ENCODE measurements at places on chromosomes 3 and 15.

- no peak for DNase-seq
Measured at GRCh38 chr15:51982770-51983103, 11.2 kb upstream of the LEO1 start.

GRCh38 chr3:184426691-184427141 lies 46.9 kb downstream of the CHRD start:
- no peak for DNase-seq

DNA sequence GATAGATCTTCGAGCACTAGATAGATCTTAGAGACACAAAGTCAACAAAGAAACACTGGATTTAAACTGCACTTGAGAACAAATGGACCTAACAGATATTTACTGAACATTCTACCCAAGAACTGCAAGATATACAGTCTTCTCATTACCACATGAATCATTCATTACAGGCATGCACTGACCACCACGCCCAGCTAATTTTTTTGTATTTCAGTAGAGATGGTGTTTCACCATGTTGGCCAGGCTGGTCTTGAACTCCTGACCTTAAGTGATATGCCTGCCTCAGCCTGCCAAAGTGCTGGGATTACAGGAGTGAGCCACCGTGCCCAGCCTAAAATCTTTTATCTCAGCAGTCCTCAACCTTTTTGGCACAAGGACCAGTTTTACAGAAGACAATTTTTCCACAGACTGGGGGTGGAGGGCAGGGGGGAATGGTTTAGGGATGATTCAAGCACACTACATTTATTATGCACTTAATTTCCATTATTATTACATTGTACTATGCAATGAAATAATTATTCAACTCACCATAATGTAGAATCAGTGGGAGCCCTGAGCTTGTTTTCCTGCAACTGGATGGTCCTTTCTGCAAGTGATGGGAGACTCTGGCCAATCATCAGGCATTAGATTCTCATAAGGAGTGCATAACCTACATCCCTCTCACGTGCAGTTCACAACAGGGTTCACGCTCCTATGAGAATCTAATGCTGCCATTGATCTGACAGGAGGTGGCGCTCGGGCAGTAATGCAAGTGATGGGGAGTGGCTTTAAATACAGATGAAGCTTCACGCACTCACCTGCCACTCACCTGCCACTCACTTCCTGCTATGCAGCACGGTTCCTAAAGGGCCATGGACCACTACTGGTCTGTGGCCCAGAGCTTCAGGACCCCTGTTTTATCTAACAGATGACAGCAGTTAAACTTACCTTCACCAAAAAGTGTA lies 21.7 kb downstream of the CSNK1G1 start:
- no peak for DNase-seq

DNA sequence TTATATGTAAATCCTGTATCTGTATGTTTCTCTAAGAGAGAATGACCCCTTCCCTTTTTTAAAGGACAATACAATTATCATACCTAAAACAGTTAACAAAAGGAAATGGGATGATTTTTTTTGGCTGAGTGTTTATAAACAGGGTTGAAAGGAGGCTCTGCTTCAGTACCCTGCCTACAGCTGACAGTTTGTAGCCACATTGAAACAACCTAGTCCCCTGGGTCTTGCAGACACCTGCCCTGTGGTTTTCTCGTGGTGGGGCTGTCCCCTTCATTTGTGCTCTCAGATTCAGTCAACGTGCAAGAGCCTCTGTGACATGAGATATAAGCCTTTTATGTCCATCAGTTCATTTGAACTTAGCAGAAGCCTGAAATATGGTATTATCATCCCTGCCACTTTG lies 2.3 kb upstream of the HMCES start:
- peak; percentile 20 for DNase-seq

DNA sequence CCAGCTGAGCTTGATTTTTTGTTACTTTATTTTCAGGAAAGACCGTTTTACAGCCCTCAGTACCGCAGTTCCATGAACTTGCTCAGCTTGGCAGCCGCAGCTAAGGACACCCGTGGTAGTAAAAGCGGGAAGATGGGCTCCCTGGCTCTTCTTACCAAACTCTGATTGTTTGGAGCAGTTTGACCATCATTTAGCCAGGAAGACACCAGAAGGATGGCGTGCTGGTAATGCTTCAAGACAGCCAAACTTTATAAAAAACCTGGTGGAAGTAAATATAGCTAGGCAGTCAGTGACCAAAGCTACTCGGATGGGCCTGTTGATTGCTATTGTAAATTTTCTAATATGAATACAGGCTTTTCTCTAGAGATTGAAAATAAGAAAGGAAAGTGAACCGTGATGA lies 28.9 kb downstream of the POLR2M start:
- no peak for DNase-seq

DNA sequence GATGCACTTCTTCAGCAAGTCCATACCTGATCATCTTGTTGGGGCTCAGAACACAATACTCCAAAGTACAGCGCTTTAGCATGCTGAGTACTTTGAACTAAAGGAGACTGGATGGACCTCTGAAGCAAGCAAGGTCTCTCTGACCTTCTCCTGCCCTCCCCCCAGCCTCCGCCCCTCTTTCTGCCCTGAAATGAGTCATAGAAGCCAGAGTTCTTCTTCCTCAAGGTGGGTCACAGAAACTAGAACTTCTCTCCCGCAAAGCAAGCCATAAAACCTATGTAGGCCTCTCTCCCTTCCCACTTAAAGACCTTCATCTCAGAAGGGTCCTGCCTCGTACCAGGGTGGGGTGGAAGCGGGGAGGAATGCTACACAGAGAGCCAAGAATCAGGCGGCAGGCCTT lies 230.5 kb upstream of the PROK2 start:
- DNase-seq, result no peak

DNA sequence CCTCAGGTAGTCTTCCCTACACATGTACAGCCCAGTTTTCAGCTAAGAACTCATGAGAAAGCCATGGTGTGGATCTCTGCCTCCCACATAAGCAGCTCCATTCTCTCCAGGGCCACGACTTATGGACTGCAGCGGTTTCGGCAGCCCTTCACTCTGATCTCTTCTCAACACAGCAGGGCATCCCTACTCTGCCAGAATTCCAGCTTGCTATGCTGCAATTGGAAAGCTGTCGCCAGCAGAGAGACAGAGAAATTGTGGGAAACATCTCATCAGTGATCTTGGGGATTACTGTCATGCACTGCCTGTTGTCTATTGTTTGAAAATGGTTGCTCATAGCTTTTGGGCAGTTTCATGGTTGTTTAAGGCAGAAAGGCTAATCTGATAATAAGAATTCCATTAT lies 11.9 kb upstream of the BLM start:
- no peak for DNase-seq

GRCh38 chr3:172397716-172398405 lies 50.4 kb downstream of the GHSR start:
- no peak for DNase-seq

GRCh38 chr15:90240856-90241255 lies 6.8 kb downstream of the GDPGP1 start:
- DNase-seq, result no peak

GRCh38 chr3:183178833-183179549 lies 16.5 kb upstream of the LAMP3 start:
- DNase-seq, result peak; percentile 32

DNA sequence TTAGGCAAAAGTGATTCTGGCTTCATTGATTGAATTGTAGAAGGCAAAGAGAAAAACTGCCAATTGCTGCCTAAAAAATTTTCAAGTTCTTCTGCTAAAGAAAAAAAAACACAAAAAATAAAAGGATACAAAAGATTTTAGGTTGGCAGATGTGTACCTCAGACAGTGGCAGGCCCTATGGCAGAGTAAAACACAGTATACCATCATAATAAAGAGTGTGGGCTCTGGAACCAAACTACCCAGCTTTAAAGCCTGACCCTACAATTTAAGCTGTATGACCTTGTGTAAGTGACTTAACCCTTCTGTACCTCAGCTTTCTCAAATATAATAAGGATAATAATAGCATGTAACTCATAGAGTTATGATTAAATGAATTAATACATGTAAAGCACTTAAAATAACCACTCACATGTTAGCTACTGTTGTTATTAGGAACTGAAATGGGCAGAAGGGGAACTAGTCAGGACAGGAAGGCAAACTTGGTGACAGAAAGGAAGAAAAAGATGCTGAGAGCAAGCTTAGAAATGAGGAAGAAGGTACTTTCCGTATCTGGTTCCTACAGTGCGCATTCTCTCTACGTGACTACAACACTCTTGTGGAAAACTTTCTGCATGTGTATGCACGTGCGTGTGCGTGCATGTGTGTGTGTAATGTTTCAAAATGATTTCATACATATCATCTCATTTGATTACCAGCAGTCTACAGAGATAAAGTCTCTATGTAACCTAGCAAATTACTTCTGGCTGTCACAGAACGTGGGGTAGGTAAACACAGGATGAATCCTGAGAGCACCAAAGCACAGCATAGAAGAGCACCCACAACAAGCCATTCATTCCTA lies 13.6 kb upstream of the GATM start:
- DNase-seq, result no peak

GRCh38 chr3:129974833-129975704 lies 549 bp downstream of the TRH start:
- DNase-seq, result no peak

DNA sequence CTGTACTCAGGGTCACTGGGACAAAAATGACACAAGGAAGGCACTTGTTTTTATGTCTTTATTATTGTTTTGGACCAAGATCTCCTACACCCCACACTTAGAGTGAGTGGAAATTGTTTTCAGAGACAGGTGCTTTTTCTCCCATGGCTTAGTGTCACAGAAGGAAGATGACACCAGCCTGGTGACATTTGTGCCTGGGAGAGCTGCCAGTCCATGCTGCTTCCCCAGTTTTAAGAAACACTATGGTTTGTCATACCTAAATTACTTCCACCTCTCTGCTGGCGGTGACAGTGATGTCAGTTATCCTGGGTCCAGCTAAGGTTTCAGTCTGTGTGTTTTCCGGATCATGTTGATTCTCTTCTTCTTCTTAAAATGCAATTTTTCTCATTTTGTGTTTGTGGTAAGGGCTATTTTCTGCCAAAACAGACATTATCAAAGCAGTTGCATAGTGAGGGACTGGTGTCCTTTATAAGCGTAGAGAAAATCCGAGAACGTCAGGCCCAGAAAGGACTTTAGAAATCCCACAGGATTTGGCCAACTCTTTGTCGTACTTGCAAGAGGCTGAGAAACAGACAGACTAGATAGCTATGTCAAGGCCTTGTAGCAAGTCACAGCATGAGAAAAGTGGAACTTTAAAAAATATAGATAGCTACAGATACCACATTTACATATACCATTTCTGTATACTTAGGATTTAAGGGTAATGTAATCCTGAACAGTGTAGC lies 149.5 kb downstream of the TP63 start:
- no peak for DNase-seq

- DNase-seq, result no peak
Measured at GRCh38 chr15:51223771-51224229, 114.6 kb downstream of the CYP19A1 start.

GRCh38 chr3:173191611-173192010 lies 50.6 kb upstream of the SPATA16 start:
- no peak for DNase-seq

DNA sequence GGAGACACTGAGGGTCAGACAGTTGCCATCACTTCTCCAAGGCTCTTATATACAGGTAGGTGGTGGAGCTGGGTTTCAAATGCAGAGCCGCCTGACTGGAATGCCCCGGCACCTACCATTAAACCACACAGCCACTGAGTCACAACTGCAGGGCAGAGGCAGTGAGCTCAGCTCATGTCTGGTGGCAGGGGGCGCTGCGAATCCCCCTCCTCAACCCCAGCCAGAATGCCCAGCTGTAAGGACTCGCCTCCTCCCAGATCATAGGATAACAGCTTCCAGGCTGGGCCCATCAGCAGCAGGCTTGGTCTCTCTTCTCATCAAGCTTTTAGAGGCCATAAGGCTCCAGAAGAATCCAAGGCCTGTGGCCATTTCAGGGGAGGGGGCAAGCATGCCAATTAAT lies 26.4 kb downstream of the ADCY5 start:
- DNase-seq, result no peak

- DNase-seq, result no peak
Measured at GRCh38 chr3:138456961-138457862, 22.8 kb downstream of the ESYT3 start.

DNA sequence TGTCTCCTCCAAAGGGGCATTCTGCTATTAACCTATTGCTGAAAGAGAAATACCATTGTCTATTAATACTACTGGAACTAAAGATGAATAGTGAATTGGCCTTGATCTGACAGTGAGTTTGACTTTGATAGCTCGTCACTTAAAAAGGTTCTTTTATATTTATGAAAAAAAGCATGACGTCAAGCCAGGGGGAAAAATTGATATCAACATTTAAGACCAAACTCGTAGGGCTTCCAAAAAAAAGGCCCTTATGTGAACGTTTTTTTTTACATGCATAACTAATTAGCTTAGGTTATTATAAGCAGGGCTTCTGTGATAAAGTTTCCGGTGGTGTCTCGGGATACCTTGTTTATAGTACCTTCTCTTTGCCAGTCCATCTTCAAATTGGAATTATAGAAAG lies 63.3 kb upstream of the SAMMSON start:
- DNase-seq, result no peak

DNA sequence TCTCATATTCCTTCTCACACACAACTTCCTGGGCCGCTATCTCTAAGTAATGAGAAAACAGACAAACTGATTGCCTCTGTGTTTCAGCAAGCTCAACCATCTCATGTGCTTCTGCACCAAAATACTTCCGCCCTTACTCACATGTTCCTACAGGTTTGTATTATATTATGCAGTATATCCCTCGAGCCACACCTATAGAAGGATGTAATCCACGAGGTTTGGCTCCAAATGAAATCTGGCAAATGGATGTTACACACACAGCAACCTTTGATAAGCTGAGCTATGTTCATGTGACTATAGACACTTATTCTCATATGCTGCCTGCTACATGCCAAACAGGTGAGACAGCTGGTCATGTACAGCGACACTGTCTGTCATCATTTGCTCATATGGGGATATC lies 22.6 kb downstream of the CCRL2 start:
- DNase-seq, result no peak

GRCh38 chr3:30644615-30645014 lies 38.2 kb downstream of the TGFBR2 start:
- no peak for DNase-seq

DNA sequence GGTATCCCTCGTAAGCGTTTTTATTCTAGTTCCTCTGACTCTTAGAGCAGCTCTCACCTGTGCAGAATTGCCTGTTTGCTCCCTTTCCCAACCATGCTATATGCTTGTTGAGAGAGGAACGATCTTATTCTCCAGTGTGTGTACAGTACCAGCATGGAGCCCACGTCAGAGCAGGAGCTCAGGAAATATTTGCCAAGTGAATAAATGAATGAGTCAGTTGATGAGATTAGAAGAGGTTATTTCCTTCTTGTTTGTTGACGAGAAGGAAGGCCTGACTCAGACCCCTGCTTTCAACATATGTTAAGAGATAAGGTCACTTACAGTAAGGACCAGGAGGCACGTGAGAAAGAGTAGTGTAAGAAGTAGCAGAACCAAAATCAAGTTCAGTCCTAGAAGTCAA lies 106.3 kb upstream of the ABHD17C start:
- DNase-seq, result no peak

DNA sequence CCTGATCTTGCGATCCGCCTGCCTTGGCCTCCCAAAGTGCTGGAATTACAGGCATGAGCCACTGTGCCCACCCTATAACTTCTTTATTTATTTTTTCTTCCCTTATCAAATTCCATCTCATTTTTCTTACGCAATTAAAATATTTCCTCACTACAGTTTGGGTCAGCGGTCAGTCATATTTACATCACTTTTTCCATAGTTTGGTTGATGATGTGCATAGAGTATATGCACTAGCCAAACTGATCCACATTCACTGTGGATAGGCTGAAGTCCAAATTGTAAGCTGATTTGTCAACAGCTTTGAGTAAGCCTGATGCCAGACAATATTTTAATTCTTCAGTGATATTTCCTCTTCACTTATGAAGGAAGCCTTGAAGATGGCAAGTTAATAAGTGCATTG lies 256.3 kb downstream of the TIGIT start:
- no peak for DNase-seq

Measured in stimulated activated CD4-positive, alpha-beta T cell treated with anti-CD3 and anti-CD28 coated beads, TNF-alpha, amount 100 ng/mL, for 24 hours (primary cell).